Esophagus muscularis mucosa (tissue), 4 donors: ENCODE measurements at places on chromosomes 7 and 10. TPM values are rescaled to one million over a fixed set of nuclear protein-coding genes. Genes with fewer than 3 reads are reported as not detected.

Gene ZFAND4
- 12.9 TPM for total RNA-seq

Gene LRRD1
- not detected for total RNA-seq

Gene NPTX2
- 52.5 TPM for total RNA-seq

DNA sequence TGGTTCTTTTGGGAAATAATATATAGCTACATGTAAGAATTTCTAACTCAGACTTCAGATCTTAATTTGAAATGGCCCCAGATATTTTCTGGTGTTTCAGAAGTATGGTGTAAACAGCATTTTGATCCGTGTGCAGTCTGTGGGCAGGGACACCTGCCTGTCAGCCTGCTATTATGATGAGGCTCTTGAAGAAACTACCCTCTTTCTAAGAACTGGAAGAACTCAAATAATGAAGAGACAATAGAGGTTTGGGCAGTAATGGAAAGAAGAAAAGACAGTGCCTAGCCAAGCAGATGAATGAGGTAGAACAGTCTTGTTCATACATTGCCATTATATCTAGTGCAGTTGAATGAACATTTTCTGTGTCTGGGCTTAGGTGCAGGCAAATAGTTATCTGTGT, 256.6 kb downstream of the ARHGAP21 start:
- H3K4me1 ChIP-seq, result peaks cover 18% of the 10 kb centered on the region
- H3K4me3 ChIP-seq, result no peak overlapping the region
- H3K27ac ChIP-seq, result no peak overlapping the region
- no peaks in the 10 kb centered on the region for H3K36me3 ChIP-seq

DNA sequence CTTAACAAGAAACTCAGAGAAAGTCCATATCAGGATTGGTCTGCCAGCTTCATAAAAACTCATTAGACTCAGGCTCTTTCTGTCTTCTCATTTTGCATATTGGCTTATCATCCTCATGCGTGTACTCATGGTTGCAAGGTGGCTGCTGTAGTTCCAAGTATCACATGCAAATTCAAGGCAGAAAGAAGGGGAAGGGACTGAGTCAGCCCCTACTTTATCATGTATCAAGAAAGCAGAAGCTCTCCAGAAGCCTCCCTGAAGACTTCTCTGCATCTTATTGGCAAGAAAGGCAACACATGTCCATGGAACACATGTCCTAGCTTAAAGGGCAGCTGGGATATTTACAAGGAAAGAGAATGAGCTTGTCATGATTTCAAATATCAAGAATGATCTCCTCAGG, 19.4 kb upstream of the EZH2 start:
- no peak overlapping the region for H3K27ac ChIP-seq
- no peaks in the 10 kb centered on the region for H3K4me1 ChIP-seq
- no peaks in the 10 kb centered on the region for H3K27me3 ChIP-seq
- H3K4me3 ChIP-seq, result no peak overlapping the region
- no peaks in the 10 kb centered on the region for H3K36me3 ChIP-seq
- DNase-seq, result peak; percentile 37

DNA sequence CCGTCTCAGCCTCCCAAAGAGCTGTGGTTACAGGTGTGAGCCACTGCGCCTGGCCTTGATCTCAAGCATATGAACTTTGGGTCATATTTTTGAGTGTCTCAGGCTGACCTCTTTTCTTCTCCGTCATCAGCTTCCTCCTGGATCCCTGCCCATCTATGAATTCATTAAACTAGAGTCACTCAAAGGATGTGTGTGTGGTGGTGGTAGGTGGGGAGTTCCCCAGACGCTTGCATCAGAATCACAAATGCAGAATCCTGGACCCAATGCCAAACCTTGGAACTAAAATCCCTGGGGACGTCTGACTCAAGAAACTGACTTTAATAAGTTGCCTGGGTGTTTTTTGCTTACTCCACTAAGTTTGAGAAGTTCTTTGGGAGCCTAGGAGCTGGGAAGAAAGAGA, 6.7 kb upstream of the CREB5 start:
- H3K36me3 ChIP-seq, result no peaks in the 10 kb centered on the region
- no peak overlapping the region for H3K4me3 ChIP-seq
- no peak for DNase-seq
- peaks cover 43% of the 10 kb centered on the region for H3K4me1 ChIP-seq
- H3K27ac ChIP-seq, result no peak overlapping the region

- H3K36me3 ChIP-seq, result no peaks in the 10 kb centered on the region
- no peak overlapping the region for H3K4me3 ChIP-seq
- no peaks in the 10 kb centered on the region for H3K4me1 ChIP-seq
- no peak for DNase-seq
Measured at GRCh38 chr7:126637538-126637937, 615.2 kb downstream of the GRM8 start.

DNA sequence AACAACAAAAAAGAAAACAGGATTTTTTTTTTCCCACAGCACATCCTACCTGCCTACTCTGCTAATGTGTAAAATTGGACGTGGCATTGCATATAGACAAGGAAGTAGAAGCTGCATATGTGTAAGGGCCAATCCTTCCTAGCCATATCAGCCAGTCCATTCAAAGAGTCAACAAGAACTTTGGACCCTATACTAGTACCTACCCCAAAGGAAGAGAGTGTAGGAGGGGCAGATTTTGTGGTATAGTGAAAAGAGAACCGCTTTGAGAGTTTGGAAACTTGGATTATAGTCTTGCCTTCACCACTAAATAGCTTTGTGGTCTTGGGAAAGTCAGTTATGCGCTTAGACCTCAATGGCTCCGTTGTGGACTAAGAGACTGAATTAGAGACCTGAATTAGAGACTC, 12.1 kb upstream of the MCU start:
- H3K27ac ChIP-seq, result no peak overlapping the region
- no peak overlapping the region for H3K4me3 ChIP-seq
- no peaks in the 10 kb centered on the region for H3K27me3 ChIP-seq

GRCh38 chr10:95742485-95742884, 13.5 kb upstream of the ENTPD1 start:
- H3K4me3 ChIP-seq, result no peak overlapping the region
- H3K27me3 ChIP-seq, result no peaks in the 10 kb centered on the region
- H3K27ac ChIP-seq, result peak overlapping the region; percentile 50
- H3K36me3 ChIP-seq, result no peaks in the 10 kb centered on the region

- DNase-seq, result no peak
- no peak overlapping the region for H3K4me3 ChIP-seq
- H3K4me1 ChIP-seq, result peaks cover 9% of the 10 kb centered on the region
Measured at GRCh38 chr10:103605359-103606096, 112.0 kb downstream of the NEURL1 start.

- H3K27ac ChIP-seq, result peak overlapping the region; percentile 100
- H3K27me3 ChIP-seq, result no peaks in the 10 kb centered on the region
- H3K4me1 ChIP-seq, result peaks cover 94% of the 10 kb centered on the region
- DNase-seq, result no peak
- H3K36me3 ChIP-seq, result peaks cover 68% of the 10 kb centered on the region
Measured at GRCh38 chr7:143385891-143386781, 5.0 kb downstream of the ZYX start.

DNA sequence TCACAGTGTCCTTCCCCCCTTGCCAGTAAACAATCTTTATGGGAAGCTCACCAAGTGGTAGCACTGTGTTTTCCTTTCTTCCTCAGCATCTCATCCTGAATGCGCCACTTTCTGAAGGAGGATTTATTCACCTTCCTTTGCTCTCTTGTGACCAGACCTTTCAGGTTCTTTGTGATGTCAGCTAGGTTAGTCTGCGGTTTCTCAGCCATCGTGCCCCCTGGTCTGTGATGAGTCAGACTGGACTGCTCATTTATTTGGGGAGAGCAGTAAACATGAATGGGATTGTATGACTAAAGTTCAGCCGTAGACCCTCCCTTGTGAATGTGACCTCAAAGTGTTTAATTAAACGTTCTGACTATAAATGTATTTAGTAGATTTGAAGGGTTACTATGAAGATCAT, 235.1 kb upstream of the CELF2 start:
- H3K27me3 ChIP-seq, result no peaks in the 10 kb centered on the region
- H3K4me3 ChIP-seq, result no peak overlapping the region
- H3K27ac ChIP-seq, result no peak overlapping the region

DNA sequence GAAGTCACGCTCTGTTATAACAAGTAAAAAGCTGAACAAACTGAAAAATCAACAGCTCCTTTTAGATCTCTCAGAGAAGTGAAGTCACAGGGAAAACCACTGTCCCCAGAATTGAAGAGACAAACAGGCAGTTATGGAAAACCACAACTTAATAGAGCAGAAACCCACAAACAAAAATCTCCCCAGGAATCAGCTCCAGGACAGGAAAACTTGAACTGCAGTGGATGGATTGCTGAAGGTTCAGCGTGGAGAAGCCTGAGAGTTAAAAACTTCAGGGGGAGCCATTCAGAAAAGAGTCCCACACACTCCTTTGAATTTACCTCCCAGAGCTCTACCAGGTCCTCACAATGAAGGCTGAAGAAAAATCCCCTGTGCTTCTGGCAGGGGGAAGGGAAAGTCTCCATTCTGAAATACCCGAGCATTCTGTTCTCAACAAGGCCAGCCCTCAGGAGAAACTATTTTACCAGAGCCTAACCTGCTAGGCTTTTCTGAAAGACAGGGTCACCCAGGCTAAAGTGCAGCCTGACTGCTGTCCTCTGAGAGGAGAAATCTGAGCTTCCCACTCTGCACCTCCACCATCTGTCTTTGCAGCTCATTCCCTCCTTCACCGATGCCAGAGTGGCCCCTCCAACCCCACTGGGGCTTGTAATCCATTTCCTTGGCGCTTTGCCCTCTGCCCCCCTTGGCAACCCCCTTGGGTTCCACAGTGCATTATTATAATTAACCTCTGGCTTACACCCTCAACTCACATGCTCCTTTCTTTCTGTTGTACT, 65.0 kb upstream of the CCNY start:
- no peak overlapping the region for H3K4me3 ChIP-seq
- no peaks in the 10 kb centered on the region for H3K4me1 ChIP-seq
- H3K27me3 ChIP-seq, result no peaks in the 10 kb centered on the region

- H3K36me3 ChIP-seq, result no peaks in the 10 kb centered on the region
- no peak overlapping the region for H3K27ac ChIP-seq
- no peak for DNase-seq
- H3K27me3 ChIP-seq, result no peaks in the 10 kb centered on the region
- H3K4me3 ChIP-seq, result no peak overlapping the region
Measured at GRCh38 chr7:110861163-110861562, 229.8 kb upstream of the LRRN3 start.

DNA sequence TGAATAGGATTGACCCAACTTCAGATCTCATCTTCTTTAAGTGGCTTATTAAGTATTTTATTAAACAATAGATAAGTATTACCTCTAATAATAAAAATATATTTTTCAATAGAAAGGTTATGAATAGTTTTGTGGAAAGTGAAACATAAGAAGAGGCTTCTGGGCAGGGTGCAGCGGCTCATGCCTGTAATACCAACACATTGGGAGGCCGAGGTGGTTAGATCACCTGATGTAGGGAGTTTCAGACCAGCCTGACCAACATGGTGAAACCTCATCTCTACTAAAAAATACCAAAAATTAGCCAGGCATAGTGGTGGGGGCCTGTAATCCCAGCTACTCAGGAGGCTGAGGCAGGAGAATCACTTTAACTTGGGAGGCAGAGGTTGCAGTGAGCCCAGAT, 26.5 kb downstream of the GPR85 start:
- no peaks in the 10 kb centered on the region for H3K27me3 ChIP-seq
- DNase-seq, result no peak
- H3K27ac ChIP-seq, result no peak overlapping the region
- H3K4me1 ChIP-seq, result no peaks in the 10 kb centered on the region
- H3K36me3 ChIP-seq, result no peaks in the 10 kb centered on the region

- DNase-seq, result no peak
- peaks cover 66% of the 10 kb centered on the region for H3K4me1 ChIP-seq
- H3K27ac ChIP-seq, result no peak overlapping the region
- no peaks in the 10 kb centered on the region for H3K36me3 ChIP-seq
Measured at GRCh38 chr7:131359136-131359776, 31.6 kb downstream of the MKLN1 start.
